ENCODE measurements at places on chromosomes 4 and X.

DNA sequence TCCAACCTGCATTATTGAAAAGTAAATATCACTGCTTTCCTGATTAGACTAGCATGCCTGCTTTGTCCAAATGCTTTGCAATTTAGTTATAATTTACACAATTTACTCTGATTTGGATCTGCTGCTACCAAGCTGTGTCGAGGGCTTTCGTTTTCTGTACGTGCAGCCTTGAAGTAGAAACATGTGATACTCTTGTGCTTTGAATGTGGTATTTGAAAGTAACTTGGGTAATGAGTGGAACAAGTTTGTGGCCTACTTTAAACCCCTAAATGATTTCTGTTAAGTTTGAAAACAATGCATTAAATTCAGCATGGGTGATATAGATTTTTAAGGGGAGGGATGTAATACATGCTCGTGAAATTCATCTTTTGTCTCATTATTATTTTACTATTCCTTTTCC lies 240.7 kb downstream of the IQCM start:
- no peak for DNase-seq

DNA sequence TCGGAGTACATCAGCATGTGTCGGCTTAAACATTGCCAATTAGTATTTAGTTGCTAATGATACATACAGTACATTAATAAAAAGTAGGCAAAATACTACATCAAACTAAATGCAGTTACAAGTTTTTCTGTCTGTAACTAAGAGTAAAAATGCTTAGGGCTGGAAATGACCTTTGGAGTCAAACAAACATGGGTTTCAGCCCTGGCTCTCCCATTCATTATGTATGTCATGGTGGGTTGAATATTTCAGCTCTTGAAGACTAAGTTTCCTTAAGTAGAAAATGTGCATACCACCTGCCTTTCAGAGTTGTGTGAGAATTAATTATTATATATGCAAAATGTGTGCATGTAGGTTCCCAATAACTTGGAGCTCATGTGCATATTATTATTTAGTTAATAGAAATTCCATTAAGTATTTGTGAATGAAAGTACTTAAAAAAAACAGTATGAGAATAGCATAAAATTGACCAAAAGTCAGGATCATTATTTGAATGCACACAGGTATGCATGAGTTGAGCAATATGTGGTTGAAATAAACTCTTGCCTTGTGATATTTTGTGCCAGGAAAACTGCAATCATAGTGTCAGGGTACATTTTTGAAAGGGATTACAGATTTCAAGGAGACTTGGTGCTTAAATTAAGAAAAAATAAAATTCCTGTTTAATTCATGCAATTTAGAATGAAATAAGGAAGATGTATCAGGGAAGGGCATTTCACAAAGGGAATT lies 2048.7 kb downstream of the PCDH7 start:
- no peak for DNase-seq

- DNase-seq, result no peak
Measured at GRCh38 chr4:119829326-119829725, 200.7 kb upstream of the PDE5A start.

DNA sequence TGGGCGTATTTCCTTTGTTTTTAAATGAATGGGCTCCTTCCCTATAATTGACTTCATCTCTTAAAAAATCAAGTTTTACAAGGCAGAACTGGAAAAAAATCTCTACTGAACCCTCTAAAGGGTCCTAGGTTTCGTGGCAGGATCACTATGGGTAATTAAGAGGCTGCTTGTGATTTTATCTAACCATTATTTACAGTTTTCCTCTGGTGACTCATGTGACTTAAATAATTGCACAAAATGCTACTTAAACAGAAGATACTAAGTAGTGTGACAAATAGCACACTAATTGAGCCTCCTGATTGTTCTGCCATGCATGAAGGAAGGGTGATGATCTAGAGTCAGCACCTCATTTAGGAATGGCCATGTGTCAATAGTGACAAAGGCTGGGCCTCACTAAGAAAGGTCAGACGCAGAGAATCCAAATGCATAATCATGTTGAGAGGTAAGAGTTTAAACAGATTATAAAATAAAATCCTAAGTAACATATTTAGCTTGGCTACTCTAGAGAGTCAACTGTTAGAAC lies 35.5 kb downstream of the OFD1 start:
- DNase-seq, result no peak

GRCh38 chr4:102299354-102300107 lies 45.8 kb downstream of the SLC39A8 start:
- DNase-seq, result peak; percentile 29

DNA sequence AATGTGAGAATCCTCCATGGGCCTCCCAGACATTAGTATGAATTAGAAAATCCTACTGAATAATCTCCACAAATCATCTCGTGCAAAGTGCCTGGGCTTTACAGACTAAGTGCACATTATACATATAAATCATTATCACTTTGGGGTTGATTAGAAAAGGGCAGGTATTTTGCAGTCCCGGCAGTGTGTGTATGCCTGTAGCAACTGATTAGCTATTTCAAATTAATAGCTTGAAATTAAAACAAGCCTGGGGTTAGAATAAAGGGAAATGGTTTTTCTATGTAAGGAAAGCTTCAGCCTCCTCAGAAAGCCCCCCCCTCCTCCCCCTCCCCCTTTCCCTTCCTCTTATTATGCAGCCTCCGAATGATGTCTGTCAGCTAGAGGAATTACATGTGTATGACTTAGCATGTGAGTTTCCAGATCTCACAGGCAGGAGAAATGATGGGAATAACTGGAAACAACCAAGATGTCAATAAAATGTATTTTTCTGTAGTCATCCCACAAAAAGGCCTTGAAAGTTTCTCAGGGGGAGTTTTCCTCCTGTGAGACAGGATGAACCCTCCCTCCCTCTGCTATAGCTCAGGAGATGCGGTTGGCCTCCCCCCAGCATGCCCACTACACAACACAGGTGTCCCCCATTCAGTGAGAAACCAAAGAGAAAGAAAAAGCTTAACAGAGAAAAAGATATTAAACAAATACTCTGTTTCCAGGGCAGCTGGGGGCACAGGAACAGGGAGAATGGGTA lies 41.2 kb upstream of the RASGEF1B start:
- DNase-seq, result no peak

GRCh38 chr4:98663226-98664006 lies 5.0 kb upstream of the TSPAN5 start:
- peak; percentile 47 for DNase-seq

- peak; percentile 90 for DNase-seq
Measured at GRCh38 chr4:23930750-23931488, 41.1 kb upstream of the PPARGC1A start.

GRCh38 chr4:8303485-8304281 lies 34.1 kb downstream of the HTRA3 start:
- DNase-seq, result peak; percentile 92

- DNase-seq, result no peak
Measured at GRCh38 chr4:185958094-185958747, 110.7 kb upstream of the TLR3 start.

DNA sequence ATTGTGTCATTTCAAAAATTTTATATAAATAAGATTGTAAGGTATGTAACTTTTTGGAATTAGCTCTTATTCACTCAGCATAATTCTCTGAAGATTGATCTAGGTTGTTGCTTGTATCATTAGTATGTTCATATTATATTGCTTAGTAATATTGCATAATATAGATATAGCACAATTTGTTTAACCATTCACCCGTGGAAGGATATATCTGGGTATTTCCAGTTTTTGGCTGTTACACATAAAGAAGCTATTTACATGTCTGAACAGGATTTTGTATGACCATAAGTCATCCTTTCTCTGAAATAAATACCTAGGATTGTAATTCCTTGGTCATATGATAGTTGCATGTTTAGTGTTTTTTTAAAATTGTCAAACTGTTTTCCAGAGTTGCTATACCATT lies 82.5 kb downstream of the CPEB2 start:
- DNase-seq, result no peak

GRCh38 chrX:30039768-30040167 lies 175.6 kb upstream of the MAGEB2 start:
- no peak for DNase-seq

DNA sequence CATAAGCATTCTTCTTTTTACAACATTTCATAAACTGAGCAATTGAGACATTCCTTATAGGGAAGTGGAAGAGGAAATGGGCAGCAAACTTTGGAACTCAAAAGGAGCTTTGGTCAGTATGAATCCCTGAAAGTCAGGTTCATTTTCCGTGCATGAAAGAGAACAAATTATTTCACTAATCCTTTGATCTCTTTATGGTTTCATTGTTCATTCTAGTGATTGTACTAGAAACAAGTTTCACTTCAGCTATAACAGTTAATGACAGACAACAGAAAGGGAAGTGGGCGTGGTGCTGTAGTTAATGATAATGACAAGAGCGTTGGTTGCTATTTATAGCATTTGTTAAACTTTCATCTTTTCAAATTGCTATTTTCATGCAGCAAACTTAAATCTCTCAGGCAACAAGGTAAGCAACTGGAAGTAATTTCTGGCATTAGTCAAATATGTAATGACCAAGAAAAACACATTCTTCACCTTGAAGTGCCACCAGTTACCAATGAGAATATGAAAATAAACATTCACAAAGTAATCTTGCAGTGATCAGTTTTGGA lies 98.4 kb downstream of the AREG start:
- DNase-seq, result peak; percentile 31

GRCh38 chr4:74440356-74440755 lies 4.6 kb upstream of the AREG start:
- DNase-seq, result no peak

DNA sequence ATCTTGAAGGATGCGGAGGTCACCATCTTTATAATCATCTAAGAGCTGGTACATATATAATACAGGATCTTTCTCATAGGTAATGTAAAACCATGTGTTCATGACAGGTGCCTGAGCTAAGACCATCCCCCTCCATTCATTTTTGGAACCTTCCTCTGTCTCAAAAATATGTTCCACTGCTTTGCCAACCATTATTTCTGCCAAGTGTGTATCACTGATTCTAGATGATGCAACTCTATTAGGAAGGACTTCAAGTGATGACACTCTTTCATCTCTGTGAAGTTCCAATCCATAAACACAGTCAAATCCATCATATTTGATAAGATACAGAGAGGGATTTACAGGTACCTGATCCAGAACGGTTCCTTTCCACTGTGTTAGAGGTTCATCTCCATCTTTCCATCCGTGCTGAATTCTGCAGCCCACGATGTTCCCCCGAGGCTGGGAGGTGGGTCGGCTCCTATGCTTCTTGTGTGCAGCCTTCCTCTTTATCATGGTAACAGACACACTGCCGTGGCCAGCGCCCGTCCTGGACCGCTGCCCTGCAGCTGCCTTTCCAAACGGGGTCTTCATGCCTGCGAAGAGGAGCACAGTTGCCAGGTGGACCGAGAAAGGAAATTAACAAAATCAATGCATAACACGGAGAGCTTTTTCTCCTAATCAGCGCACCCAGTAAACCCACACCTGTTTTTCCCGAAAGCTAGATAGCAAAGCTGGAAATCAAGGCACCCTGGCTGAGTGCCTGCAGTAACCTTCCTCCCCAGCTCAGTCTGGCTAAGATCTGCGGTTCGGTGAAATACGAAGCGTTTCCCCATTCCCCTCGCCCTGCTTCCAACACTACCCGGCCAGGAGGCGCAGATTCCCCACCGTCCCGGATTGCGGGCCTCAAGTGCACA lies 718 bp downstream of the SPIN3 start:
- DNase-seq, result no peak

DNA sequence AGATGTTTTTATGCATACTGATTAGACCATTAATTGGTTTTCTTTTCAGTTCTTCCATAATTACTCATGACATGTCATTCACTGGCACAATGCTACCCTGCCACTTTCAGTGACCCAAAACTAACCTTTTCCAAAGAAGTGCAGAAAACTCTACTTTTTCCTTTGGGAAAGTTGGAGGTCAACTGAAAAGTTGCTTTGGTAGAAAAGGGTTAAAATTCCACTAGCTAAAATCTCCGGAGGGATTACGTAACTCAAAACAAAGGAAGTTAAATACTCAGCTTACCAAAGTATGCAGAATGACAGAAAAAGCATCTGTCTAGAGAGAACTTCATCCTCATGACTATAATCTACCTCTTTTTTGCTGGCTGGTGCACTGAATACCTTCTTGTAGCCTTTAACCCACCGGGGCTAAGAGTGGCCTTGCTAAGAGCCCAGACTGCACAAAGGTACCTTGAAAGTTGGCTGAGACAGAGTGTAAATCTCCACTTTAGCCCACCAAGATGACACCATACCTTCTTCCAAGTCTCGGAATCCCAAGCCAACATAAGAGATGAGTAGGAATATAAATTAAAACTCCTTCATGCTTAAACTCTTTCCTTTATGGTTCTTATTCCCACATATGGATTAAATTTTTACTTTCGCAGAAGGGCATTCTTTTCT lies 1099.5 kb upstream of the INTU start:
- DNase-seq, result no peak

DNA sequence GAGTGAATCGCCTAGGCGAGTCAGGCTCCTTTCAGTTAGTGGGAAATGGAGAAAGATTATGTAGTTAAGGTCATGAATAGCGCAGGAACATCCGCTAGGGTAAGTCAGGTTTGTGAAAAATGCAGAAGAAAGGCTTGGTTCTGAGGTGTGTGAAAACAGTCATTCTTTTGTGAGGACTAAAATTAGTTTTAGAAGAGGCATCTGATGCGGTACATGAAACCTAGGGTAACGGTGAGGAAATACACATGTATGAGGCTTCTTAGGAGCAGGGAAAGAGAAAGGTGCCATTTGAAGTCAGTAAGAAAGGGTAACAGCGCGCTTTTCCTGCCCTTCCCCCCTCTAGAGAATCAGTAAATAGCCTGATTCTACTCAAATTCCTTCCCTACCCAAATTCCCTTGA lies 570 bp upstream of the RNF128 start:
- DNase-seq, result no peak

DNA sequence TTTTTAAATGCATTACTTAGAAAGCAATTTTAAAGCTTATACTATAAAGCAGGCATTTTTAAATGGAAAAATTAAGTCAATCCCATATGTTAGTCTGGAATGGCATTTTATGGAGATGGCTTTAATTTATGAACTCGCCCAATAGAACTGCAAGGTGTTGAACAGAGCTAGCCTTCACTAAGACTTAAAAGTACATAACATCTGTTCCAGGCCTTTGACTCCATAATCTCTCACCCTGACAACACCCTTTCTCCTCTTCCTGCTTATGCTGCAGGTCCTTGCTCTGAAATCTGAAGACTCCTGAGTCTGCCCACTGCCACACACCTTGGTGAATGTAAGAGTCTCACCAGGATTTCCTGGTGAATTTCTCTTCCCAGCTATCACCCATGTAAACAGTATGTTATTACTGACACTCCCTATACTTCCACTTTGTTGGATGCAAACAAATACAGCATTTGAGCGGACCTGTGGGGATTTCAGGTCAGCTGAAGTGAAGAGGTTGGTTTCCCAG lies 17.7 kb upstream of the SLC39A8 start:
- DNase-seq, result no peak

Data from RCC 7860 (cell line).